ENCODE measurements at places on chromosomes 12 and 14.

- no peak for DNase-seq
Measured at GRCh38 chr12:6382982-6383381, 980 bp upstream of the LTBR start.

DNA sequence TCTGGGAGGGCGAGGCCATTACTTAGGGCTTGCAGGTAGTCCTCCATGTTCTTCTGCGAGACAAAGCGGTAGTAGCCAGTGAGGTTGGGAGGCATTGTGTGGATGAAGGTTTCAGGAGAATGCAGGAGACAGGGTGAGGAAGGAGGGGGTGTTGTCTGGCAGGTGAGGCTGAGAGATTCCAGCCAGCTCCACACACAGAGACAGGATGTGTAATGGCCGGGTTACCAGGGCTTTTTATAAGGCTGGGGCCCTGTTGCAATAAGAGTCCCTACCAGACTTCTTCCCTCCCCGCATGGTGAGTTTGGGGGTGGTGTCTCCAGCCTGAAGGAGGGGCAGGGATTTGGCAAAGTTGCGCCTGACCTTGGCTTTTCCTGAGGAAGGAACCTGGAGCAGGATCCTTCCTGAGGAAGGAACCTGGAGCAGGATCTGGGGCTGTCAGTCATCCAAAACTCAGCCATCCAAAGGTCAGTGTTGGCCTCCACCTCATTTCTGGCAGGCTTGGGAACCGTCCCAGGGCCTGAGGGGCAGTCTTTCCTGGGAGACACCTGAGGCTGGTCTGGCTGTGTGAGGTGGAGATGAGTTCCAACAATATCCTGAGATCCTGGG, at the start of gene RBP5:
TSS of gene RBP5 (minus strand) at position 209 of the 606 bp plus-strand sequence. CDS start at position 95, 114 bp downstream.
- no peak for DNase-seq

- DNase-seq: no peak
Measured at GRCh38 chr14:89000007-89000942, 175.8 kb downstream of the TTC8 start.

GRCh38 chr12:95390192-95390591, 83.8 kb upstream of the METAP2 start:
- no peak for DNase-seq

DNA sequence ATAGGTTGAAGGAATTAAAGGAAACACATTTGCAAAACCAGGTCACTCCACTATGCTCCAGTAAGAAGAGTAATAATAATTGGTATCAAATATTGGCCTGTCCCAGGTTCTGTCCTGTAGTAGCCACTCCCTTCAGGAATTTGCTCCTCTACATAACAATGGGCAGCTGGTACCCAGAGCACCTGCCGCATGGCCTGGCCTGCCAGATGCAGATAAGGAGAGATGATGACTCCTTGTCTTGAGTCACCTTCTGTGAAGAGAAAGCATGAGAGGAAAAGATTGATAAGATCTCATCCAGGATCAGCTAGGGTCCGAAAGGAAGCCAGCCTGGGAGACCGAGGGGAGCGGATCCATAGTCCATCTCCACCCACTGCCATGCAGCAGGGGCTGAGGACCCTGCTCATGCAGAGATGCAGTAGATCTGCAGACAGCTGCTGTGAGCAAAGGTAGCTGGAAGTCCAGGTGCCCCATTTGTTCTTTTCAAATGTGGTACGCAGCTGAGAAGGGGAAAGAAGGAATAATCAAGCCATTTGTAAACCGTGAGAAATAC, 24.3 kb downstream of the VCPKMT start:
- no peak for DNase-seq

DNA sequence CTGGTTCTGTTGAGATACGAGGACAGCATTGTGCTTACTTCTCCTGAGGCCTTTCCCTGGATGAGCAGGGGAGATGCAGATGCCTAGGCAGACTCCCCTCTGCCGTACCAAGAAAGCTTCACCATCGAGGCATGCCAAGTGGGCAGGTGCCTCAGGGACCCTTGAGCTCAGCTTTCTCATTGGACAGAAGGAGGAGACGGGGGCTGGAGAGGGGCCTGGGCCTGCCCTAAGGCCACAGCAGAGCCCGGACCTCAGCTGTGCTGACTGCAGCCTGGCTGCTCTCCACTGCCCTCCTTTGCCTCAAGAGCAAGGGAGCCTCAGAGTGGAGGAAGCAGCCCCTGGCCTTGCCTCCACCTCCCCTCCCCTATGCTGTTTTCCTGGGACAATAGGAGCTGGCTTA, 23.4 kb downstream of the SERPINA1 start:
- no peak for DNase-seq

GRCh38 chr12:125050868-125051267, 14.4 kb upstream of the AACS start:
- no peak for DNase-seq

GRCh38 chr12:130873106-130873795, 1.4 kb downstream of the RAN start:
- no peak for DNase-seq

DNA sequence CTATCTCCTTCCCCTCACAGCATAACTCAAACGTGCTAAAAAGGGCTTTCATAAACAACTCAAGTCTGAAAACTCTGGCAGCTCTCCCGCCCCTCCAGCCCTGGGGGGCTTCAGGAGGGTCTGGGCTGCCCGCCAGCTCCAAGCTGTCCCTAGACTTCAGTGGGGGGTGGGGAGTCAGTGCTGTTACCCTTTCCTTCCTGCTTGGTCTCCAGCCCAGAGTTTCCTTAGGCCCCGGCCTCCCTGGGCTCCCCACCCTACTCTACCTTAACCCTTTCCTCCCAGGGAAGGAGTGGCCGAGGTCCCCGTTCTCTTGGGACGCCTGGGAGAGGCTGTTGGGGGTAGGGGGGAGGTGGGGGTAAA, 530 bp upstream of the NYNRIN start:
- peak; percentile 68 for DNase-seq

- DNase-seq: no peak
Measured at GRCh38 chr14:75833326-75834020, 148.3 kb downstream of the TGFB3 start.

GRCh38 chr12:112738531-112738930, 53.0 kb upstream of the RPH3A start:
- no peak for DNase-seq

DNA sequence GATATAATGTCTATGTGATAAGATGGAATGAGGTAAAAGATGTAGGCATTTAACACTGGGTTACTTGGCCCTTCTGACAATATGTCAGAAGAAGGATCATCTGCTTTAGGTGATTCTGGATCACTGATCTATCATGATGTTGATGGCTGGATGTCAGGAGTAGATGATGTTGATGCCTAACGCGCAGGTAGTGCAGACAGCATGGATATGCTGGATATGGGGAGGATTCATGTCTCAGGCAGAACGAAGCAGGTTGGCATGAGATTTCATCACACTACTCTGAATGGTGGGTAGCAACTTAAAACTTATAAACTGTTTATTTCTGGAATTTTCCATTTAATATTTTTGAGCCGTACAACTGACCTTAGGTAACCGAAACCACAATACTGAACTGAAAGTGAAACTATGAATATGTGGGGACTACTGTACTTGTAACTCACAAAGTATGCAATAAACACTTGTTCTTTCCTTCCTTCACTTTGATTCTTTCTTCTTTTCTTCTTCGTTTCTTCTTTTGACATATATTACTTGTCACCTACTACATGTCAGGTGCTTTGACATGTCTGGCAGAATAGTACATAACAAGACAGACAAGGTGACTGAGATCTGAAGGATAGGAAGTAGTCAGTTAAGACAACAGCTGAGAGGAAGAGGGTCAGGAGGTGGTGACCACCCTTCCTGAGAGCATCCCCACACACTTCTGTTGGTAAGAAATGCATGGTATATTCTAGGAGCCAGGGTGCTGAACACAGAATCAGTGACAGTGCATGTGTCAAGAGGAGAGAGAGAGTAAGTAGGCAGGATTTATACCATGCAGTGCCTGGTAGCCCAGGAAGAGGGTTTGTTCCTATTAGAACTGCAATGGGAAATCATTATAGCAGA, 238.8 kb downstream of the PPFIA2 start:
- DNase-seq: no peak

- no peak for DNase-seq
Measured at GRCh38 chr14:66476964-66477363, 9.2 kb upstream of the CCDC196 start.

- no peak for DNase-seq
Measured at GRCh38 chr14:60204843-60205774, 39.9 kb upstream of the DHRS7 start.

- no peak for DNase-seq
Measured at GRCh38 chr12:6093764-6094163, 30.7 kb downstream of the VWF start.

GRCh38 chr14:79118291-79118690, 948.1 kb downstream of the NRXN3 start:
- no peak for DNase-seq
